ENCODE measurements at places on chromosomes 3 and 15.

DNA sequence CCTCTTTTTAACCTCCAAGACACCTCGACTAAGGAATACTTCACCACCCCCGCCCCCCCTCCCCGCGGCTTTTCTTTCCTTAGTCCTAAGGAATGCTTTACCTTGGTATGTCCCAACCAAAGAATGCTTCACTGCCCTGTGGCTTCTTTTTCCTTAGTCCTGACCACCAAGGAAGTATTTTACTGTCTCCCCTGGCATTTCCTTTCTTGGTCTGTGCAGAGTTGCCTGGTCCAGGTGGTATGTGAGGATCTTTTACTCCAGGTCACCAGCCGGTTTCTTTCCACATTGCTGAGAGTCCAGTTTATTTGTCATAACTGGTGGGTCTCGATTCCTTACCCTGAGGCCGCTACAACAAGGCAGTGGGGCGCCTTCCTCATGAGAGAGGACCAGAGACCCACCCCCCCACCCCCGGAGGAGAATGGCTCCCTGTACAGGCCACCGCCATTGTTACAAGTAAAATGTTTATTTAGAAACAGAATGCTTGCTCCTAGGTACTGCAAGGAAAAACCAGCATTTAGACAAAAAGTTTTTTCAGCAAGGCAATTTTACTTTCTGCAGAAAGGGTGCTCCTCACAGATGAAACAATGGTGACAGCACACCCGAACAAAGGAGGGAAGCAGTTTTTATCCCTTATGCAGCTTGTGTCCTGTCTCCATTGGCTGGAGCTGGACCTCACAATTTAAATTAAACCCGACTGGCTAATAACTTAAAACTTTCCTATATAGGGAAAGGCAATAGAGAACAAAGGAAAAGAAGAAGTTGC lies 23.1 kb upstream of the MTHFS start:
- no peak for DNase-seq

DNA sequence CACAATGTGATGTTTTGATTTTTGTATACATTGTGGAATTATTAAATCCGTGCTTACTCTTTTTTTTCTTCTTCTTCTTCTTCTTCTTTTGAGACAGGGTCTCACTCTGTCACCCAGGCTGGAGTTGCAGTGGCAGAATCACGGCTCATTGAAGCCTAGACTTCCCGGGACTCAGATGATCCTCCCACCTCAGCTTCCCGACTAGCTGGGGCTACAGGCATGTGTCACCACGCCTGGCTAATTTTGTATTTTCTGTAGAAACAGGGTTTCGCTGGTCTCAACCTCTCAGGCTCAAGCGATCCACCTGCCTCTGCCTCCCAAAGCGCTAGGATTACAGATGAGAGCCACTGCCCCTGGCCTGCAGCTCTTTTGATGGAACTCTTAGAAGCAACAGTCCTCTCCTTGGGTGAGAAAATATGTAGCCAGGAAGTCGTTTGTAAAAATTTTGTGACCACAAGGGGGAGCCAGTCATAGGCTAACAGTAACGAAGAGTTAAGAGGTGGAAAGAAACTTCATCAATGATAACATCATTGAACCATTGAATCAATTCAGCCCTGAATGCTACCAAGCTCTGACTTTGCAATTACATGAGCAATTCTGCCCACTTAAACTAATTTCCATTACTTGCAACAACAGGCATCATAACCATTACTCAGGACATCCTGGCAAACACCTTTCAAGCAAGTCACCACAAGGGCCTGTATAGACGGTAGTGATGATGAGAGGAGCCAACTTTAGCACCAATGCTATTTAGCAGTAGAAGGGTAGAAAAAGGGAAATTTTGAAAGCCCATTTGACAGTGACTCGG lies 16.7 kb upstream of the CMTM7 start:
- no peak for DNase-seq

DNA sequence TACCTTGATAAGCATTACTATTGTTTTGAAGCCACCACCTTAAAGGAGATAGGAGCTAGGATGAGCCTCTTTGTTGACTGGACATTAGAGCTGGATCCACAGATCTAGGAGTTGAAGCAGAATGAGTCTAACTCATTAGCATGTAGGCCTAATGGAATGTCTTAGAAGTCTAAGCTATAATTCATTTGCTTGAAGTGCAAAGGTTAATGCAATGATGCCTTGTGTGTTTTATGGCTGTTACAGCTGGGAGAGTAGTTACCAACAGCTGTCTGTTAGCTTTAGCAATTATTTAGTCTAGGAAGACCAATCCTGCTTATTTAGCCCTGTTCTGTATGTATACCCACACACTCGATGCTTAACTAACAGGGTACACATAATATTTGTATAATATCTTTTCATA lies 419.3 kb downstream of the TUSC7 start:
- DNase-seq, result no peak

GRCh38 chr3:43181202-43181821 lies 75.4 kb upstream of the POMGNT2 start:
- no peak for DNase-seq

GRCh38 chr3:196096382-196096953 lies 14.6 kb upstream of the TFRC start:
- DNase-seq, result no peak

GRCh38 chr15:81000144-81000623 lies 539 bp upstream of the TLNRD1 start:
- no peak for DNase-seq

DNA sequence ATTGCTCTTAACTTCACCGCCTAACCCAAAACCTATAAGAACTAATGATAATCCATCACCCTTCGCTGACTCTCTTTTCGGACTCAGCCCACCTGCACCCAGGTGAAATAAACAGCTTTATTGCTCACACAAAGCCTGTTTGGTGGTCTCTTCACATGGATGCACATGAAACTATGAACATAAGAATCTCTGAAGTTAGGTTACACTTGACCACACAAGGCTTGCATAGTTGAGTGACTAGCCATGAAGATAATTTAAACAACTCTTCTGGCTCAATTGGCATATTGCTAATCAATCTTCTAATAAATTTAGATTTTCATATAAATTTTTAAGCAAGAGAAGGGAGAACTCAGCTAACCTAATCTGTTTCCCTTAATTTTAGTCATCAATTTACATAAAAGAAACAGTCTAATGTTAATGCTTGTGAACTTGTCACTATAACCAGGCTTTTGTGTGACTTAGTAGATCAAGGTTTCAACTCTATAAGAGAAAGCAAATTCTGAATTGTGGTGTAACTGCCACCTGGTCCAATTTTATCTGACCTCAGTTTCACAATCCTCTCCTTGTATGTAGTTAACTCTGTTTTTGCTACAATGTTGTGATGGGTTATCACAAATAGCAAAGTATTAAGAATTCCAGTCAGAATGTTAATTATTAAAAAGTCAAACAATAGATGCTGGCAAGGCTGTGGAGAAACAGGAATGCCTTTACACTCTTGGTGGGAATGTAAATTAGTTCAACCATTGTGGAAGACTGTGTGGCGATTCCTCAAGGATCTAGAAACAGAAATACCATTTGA lies 82.0 kb downstream of the HHLA2 start:
- no peak for DNase-seq

- DNase-seq, result no peak
Observed at GRCh38 chr3:142536519-142536918, 42.0 kb downstream of the ATR start.

- DNase-seq, result peak; percentile 62
Observed at GRCh38 chr15:66943456-66944095, 121.8 kb upstream of the SMAD3 start.

GRCh38 chr3:113247675-113248458 lies 36.5 kb downstream of the BOC start:
- no peak for DNase-seq

DNA sequence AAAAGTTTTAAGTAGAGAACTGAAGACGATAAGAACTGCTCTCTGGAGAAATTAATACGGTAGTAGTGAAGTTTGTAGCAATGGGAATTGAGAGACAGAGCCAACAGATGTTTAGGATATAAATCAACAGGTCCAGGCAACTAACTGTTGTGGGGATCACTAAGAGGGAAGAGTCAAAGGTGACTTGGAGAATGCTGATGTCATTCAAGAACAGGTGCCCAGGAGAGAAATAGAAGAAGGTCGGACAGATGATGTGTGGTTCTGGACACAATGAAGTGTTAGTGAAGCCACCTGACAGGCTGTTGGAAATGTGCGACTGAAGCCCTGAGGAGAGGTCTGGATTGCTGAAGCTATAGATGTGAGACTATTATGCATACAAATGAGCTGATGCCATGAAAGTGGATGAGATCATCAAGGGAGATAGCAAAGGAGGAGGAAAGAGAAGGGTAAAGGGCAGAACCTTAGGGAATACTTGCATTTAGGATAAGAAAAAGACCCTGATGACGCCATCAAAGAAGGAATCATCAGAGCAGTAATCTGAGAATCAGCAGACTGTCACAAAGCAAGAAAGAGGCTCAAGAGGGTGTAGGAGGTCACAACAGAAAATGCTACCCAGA lies 183.7 kb downstream of the FRMD5 start:
- no peak for DNase-seq

DNA sequence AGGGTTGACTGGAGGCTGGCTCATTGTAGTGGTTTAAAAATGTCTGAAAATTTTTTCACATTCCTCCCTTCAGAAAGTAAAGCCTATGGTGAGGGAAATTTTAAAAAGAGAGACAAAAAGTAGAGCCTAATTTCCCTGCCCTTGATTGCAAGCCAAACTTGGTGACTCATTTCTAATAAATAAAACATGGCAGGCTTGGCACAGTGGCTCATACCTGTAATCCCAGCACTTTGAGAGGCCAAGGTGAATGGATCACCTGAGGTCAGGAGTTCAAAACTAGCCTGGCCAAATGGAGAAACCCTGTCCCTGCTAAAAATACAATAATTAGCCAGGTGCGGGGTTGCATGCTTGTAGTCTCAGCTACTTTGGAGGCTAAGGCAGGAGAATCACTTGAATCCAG lies 18.9 kb upstream of the ARRDC4 start:
- no peak for DNase-seq

DNA sequence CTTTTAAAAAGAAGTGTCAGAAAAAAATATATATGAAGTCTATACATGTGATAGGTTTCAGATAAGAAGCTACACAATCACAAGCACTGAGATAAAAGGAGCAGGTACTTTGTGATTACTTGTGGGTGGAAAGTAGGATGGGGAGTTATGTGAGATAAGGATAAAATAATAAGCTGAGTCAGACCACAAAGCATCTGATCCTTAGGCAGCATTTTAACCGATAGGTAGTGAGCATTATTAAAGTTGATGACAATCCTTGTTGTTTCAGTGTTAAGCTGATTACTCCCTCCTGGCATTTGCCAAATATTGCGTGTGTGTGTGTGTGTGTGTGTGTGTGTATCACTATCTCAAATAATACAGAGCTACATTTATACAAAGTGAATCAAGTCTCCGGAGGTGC lies 483.1 kb downstream of the NAALADL2 start:
- no peak for DNase-seq
